Breast epithelium (tissue), 4 donors: ENCODE measurements at places on chromosomes 1 and 21.

GRCh38 chr1:97004054-97004453, 282.5 kb downstream of the PTBP2 start:
- H3K27ac ChIP-seq = no peak overlapping the region
- H3K27me3 ChIP-seq = no peaks in the 10 kb centered on the region
- no peak overlapping the region for H3K4me3 ChIP-seq
- H3K4me1 ChIP-seq = no peaks in the 10 kb centered on the region
- H3K36me3 ChIP-seq = no peaks in the 10 kb centered on the region

DNA sequence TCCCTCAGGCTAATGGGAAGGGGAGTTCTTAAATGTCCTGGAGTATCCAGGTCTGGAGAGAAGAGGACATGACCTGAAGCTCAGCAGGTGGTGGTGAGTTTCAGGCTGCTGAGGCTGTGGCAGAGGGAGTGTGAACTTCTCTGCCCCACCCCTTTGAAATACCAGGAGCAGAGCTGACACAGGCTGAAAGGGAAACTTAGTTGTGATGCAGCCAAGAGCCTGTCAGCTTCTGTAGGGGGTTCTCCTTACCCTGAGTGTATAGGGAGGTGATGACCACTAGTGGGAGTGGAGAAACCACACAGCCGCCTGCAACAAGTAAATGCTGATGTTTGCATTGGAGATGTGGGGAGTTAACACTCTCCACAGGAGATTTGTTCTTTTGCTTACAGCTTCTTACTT, 152.3 kb downstream of the FCRL5 start:
- H3K4me3 ChIP-seq = no peak overlapping the region
- DNase-seq = no peak
- no peaks in the 10 kb centered on the region for H3K4me1 ChIP-seq
- no peaks in the 10 kb centered on the region for H3K36me3 ChIP-seq
- H3K27me3 ChIP-seq = no peaks in the 10 kb centered on the region

GRCh38 chr1:152884085-152884484, 6.0 kb downstream of the SMCP start:
- H3K27me3 ChIP-seq = no peaks in the 10 kb centered on the region
- no peak overlapping the region for H3K27ac ChIP-seq

- DNase-seq = no peak
- no peak overlapping the region for H3K27ac ChIP-seq
- no peaks in the 10 kb centered on the region for H3K36me3 ChIP-seq
- H3K27me3 ChIP-seq = no peaks in the 10 kb centered on the region
- H3K4me1 ChIP-seq = no peaks in the 10 kb centered on the region
Observed at GRCh38 chr1:115428676-115429075, 90.6 kb upstream of the NGF start.

- H3K36me3 ChIP-seq = no peaks in the 10 kb centered on the region
- H3K27ac ChIP-seq = no peak overlapping the region
- H3K4me1 ChIP-seq = no peaks in the 10 kb centered on the region
- H3K27me3 ChIP-seq = no peaks in the 10 kb centered on the region
- no peak overlapping the region for H3K4me3 ChIP-seq
Observed at GRCh38 chr1:167532375-167532774, 14.0 kb upstream of the CD247 start.

DNA sequence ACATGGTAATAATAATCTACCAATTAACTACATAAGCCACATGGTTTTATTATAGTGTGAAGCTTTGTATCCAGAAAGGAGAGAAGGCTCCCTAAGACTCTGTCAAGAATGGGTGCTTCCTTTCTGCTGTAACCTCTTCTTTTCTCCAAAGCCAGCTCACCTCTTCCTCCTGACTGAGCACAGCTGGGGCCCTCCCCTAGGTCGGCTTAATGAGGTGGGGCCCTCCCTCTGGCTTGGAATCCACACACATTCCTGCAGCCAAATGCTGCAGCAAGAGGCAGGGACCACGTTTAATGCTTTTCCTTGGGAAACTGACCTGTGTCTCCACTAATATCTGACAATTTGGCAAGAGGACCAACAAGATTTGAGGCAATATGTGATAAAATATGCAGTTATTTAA, 94.8 kb downstream of the DSCAM start:
- DNase-seq = no peak
- no peaks in the 10 kb centered on the region for H3K36me3 ChIP-seq
- no peaks in the 10 kb centered on the region for H3K27me3 ChIP-seq
- H3K4me1 ChIP-seq = no peaks in the 10 kb centered on the region

DNA sequence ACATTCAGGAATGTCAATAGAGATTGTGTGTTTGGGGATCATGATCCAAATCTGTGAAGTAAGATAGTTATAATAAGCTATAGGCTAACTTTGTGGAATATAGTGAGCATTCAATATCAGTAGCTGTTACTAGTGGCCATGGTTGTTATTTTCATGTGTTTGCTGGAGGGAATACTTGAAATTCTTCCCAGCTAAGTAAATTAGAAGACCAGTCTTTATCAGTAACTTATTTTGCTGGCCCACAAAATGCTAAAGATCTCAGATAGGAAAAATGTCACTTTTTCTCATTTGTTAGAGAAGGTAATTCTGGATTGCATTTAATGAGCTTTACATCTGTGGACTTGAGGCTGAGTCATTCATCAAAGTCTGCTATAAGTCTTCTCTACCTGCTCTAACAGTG, 156.1 kb upstream of the LRRC7 start:
- no peak overlapping the region for H3K4me3 ChIP-seq
- no peaks in the 10 kb centered on the region for H3K36me3 ChIP-seq
- no peaks in the 10 kb centered on the region for H3K27me3 ChIP-seq
- no peak overlapping the region for H3K27ac ChIP-seq
- no peak for DNase-seq

- H3K4me3 ChIP-seq = no peak overlapping the region
- H3K4me1 ChIP-seq = no peaks in the 10 kb centered on the region
- H3K27me3 ChIP-seq = no peaks in the 10 kb centered on the region
- H3K36me3 ChIP-seq = no peaks in the 10 kb centered on the region
- DNase-seq = no peak
Observed at GRCh38 chr1:38179483-38179882, 132.9 kb upstream of the POU3F1 start.

DNA sequence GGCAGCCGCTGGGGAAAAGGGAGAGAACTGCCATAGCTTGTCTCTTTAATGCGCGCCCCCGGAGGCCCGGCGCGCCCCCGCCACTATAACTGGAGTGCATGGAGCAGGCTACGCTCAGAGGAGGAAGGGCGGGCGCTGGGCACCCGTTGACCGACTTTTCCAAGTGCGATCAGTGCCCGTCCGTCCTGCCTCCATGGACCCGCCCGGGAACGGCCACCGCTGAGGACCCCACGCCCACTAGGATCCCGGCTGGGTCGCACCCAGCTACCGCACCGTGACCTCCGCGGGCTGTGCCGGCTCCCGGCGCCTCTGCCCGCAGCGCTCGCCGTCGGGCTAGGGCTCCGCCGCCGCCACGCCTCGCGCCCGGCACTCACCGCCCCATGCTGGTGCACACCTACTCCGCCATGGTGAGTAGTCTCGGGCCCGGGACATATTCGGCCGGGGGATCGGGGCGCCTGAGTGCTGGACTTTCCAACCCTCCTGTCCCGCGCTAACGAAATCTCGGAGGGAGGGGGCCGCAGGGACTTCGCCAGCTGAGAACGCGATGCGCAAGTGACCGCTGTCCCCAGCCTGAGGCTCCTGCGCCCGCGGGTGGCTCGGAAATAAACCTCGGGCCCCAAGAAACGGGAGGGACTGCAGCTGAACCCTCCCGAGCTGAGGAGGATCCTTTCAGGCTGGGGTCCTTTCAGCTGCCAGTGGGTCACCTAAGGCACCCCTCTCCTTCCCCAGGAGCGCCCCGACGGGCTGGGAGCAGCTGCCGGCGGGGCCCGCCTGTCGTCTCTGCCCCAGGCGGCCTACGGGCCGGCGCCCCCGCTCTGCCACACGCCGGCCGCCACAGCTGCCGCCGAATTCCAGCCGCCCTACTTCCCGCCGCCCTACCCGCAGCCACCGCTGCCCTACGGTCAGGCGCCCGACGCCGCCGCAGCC, at the start of gene TFAP2E:
TSS of gene TFAP2E (plus strand) at position 117 of the 927 bp plus-strand sequence. CDS start at position 381, 264 bp downstream.
- H3K27ac ChIP-seq = no peak within 1 kb of the TSS
- H3K4me3 ChIP-seq = peak within 1 kb of the TSS; percentile 31
- no peaks in the 10 kb centered on the region for H3K4me1 ChIP-seq
- DNase-seq = no peak
- H3K27me3 ChIP-seq = no peaks in the 10 kb centered on the region

- no peaks in the 10 kb centered on the region for H3K36me3 ChIP-seq
- H3K4me3 ChIP-seq = no peak overlapping the region
- DNase-seq = no peak
- no peaks in the 10 kb centered on the region for H3K4me1 ChIP-seq
Observed at GRCh38 chr1:183987593-183988318, 49.8 kb downstream of the COLGALT2 start.

DNA sequence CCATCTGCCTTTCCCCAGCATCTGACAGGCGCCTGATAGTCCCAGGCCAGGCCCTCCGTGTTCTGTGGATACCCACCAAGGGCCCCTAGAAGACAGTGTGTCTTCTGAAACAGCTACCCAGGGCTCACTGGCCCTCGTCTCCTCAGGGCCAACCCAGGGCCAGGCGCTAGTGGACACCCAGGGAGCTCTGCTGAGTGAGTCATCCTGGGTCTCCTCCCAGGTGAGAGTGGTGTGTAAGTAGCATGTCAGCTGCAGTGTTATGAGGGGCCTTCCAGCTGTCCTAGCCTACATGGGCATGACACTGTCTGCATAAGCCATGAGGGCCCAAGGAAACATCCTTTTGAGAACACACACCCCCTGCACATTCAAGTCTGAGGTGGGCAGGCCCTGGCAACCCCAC, 36.7 kb downstream of the CHD5 start:
- DNase-seq = no peak
- H3K36me3 ChIP-seq = no peaks in the 10 kb centered on the region
- no peaks in the 10 kb centered on the region for H3K27me3 ChIP-seq
- no peaks in the 10 kb centered on the region for H3K4me1 ChIP-seq
- H3K4me3 ChIP-seq = no peak overlapping the region
- no peak overlapping the region for H3K27ac ChIP-seq

GRCh38 chr1:160211046-160211790, 6.0 kb downstream of the PEA15 start:
- H3K27ac ChIP-seq = peak overlapping the region; percentile 19
- H3K36me3 ChIP-seq = no peaks in the 10 kb centered on the region
- H3K27me3 ChIP-seq = no peaks in the 10 kb centered on the region
- H3K4me1 ChIP-seq = peaks cover 8% of the 10 kb centered on the region
- H3K4me3 ChIP-seq = no peak overlapping the region

GRCh38 chr1:30768830-30769718, 11.5 kb upstream of the LAPTM5 start:
- H3K36me3 ChIP-seq = no peaks in the 10 kb centered on the region
- no peak overlapping the region for H3K27ac ChIP-seq
- no peak overlapping the region for H3K4me3 ChIP-seq
- H3K4me1 ChIP-seq = no peaks in the 10 kb centered on the region

DNA sequence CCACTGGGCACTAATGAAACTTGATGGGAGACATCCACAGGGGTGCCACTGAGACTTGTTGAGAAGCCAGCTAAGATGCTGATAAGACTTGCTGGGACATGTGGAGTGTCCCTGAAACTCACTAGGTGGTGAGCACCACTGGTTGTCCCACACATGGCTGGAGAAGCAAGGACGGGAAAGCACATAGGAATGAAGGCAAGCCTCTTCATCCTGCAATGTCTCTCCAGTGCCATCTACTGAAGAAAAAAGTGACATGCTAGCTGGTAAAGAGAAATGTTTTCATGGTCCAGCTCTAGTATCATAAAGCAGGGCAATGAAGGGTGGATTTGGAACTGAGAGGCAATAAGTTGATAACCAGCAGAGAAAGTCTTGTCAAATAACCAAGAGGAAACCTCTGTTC, 283.0 kb downstream of the PAPPA2 start:
- no peaks in the 10 kb centered on the region for H3K36me3 ChIP-seq
- no peak overlapping the region for H3K4me3 ChIP-seq
- H3K27ac ChIP-seq = no peak overlapping the region
- no peak for DNase-seq
- no peaks in the 10 kb centered on the region for H3K4me1 ChIP-seq

DNA sequence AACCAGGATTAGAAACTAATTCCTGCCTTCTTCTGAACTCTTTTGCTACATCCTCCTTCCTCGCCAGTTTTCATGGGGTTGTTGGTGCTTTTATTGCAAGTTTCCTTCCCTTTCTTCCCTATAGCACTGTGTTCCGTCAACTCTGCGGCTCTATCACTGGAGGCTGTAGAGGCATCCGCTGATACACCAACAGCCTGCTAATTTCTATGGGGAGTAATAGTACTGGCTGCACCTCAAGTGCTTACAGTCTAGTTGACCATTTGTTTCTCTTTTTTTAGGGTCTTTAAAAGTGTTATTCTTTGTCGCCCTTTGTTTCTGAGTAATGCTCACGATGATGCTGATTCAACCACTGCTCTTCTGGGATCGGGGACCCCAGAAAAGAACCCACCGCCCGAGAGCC, 746 bp downstream of the MIS18A start:
- no peak overlapping the region for H3K27ac ChIP-seq
- peak overlapping the region; percentile 76 for H3K4me3 ChIP-seq
- no peak for DNase-seq
- no peaks in the 10 kb centered on the region for H3K27me3 ChIP-seq

DNA sequence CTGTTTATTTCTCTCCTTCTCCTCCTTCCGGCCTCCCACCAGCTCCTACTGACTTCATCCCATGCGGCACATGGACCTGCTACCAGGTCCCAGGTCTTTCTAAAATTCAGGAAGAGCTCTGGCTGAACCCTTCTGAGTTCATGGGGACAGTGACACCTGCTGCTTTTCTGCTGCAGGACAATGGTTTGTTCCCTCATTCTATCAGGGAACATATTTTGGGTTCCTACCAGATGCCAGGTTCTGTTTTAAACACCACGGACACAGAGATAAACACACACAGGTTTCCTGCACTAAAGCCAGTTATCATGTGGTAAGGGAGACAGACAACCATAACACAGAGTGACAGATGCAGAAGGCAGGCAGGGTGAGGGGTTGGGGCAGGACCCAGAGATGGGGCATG, 114.0 kb upstream of the RAB4A start:
- no peaks in the 10 kb centered on the region for H3K4me1 ChIP-seq
- no peaks in the 10 kb centered on the region for H3K27me3 ChIP-seq
- H3K36me3 ChIP-seq = no peaks in the 10 kb centered on the region
- peak overlapping the region; percentile 16 for H3K27ac ChIP-seq
- H3K4me3 ChIP-seq = no peak overlapping the region

DNA sequence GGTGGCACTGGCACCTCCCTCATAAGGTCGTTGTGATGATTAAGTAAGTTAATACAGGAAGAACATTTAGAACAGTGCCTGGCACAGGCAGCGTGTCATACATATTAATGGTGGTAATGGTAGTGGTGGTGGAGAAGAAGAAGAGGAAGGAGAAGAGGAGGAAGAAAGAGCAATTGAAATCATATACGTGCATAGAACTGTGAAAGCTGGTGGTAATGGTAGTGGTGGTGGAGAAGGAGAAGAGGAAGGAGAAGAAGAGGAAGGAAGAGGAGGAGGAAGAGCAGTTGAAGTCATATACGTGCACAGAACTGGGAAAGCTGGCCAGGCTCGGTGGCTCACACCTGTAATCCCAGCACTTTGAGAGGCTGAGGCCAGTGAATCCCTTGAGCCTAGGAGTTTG, 121.3 kb upstream of the HOOK1 start:
- no peak for DNase-seq
- H3K4me1 ChIP-seq = no peaks in the 10 kb centered on the region
- H3K27ac ChIP-seq = peak overlapping the region; percentile 12
- no peak overlapping the region for H3K4me3 ChIP-seq
